ENCODE measurements at places on chromosomes 1 and 21.

DNA sequence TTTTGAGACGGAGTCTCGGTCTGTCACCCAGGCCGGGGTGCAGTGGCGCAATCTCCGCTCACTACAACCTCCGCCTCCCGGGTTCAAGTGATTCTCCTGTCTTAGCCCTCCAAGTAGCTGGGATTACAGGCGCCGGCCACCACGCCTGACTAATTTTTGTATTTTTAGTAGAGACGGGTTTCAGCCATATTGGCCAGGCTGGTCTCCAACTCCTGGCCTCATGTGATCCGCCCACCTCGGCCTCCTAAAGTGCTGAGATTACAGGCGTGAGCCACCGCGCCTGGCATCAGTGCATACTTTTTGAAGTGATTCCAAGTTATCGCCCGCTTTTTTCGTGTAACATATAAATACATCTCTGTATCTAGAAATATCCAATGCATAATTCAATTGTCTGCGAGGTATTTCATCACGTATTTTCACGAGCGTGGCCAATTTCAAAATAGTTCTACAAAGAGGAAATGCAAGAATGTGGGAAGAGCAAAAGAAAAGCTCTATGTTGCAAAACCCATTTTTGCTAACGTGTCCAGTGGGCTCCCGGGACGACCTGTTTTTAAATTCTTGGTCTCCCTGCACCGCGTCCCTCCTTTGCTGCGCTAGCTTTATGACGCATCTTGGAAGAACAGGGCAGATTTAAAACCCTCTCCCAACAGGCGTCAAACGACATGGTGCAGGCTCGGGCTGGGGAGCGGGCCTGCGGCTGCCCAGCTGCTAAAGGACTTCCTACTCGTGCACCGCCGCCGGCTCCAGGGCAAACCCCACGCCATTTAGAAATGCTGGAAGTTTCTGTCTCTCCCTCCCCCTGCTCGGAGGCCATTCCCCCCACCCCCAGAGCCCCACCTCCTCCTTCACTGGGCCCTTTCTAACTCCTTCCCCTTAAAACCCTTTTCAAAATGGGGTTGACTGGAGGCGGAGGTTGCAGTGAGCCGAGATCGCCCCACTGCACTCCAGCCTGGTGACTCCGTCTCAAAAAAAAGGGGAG lies 923 bp upstream of the IFNGR2 start:
- no peak for DNase-seq

GRCh38 chr1:74713849-74714248 lies 19.0 kb downstream of the CRYZ start:
- DNase-seq, result no peak

DNA sequence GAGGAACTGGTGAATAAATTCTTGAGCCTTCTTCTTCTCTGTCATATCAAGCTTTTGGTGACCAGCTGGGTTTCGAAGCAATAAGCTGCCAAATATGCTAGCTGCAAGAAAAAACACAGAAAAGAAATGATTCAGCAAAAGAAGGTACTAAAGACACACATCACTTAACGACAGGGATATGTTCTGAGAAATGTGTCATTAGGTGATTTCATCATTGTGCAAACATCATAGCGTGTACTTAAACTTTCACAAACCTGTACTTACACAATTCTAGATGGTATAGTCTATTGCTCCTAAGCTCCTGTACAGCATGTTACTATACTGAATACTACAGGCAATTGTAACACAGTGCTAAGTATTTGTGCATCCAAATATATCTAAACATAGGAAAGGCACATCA lies 2.9 kb upstream of the MTF1 start:
- no peak for DNase-seq

DNA sequence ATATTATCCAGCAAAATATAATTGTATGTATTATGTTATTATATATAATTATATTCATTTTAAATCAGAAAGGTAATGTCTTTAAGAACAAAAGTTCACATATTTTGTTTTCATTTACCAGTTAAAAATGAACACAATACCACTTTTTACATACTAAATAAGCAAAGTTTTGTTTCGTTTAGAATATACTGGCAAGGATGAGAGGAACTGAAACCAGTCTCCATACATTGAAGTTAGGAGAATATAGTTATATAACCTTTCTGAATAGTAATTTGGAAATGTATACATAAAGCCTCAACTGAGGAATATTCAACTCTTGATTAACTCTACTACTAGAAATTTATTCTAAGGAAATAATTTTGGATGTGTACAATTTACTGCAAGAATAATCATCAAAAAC lies 110.5 kb downstream of the ZNF644 start:
- DNase-seq, result no peak

DNA sequence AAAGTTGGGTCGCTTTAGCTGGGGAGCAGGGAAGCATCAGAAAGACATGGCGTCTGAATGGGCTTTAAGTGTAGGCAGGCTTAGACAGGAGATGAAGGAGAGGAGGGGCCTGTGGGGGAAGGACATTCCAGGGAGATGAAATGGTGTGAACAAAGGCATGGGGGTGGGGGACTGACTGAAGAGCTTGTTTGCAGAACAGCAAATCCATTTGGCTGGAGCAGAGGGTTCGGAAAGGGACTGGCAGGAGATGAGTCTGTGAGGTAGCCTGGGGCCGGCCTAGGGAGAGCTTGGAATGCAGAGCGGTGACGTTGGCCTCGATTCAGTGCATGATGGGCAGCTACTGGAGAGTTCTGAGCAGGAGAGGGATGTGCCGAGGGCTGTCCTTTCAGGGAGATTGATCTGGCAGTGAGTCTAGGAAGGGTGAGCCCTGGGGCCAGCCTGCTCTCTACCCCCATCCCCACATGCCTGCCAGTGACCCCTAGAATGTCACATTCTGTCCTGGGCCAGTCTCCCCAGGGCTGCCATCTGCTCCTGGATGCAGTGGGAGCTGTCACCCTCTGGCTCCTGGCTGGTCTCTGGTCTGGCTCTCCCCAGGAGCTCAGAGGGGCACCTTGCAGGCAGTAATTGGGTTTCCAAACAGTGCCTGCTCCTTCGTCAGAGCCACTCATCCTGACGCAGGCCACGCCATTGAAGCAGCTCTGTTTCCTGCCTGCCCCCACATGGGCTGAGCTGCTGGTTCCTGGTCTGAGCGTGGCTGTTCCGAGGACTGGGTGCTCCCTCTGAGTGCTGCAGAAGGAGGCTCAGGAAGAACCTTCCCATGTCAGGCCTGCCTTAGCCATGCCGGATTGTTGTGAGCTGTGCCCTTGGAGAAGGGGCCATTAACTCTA lies 22.3 kb upstream of the TMEM222 start:
- no peak for DNase-seq

DNA sequence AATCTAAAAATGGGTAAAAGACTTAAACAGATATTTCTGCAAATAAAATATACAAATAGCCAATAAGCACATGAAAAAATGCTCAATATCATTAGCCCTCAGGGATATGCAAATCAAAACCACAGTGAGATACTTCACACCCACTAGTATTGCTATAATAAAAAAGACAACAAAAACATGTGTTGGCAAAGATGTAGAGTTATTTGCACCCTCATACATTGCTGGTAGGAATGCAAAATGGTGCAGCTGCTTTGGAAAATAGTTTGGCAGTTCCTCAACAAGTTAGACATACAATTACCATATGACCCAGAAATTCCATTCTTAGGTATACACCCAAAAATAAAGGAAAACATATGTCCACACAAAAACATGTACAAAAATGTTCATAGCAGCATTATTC lies 30.2 kb downstream of the ZZZ3 start:
- DNase-seq, result no peak

GRCh38 chr1:119097380-119097779 lies 43.1 kb downstream of the WARS2 start:
- no peak for DNase-seq

All from NCI-H510A (cell line).